ENCODE measurements at places on chromosomes 5 and 9. TPM values are rescaled to one million over a fixed set of nuclear protein-coding genes. Genes with fewer than 3 reads are reported as not detected.

The DOK3 gene
- 5.0 TPM for total RNA-seq

The CRB2 gene
- total RNA-seq, result not detected

The LAMC3 gene
- 11.1 TPM for total RNA-seq

The SSBP2 gene
- 38.6 TPM for total RNA-seq

The C1QTNF2 gene
- total RNA-seq, result 1.1 TPM

The MARCOL gene
- total RNA-seq, result not detected

The DMGDH gene
- total RNA-seq, result 15.9 TPM

The SMIM33 gene
- not detected for total RNA-seq

The SH3RF2 gene
- 11.3 TPM for total RNA-seq

The ATP10B gene
- total RNA-seq, result 0.13 TPM

The IL5 gene
- total RNA-seq, result not detected

Measured in thyroid gland (tissue), 4 donors.